NCI-H2081 treated with DMSO at 0.1 percent for 48 hours (cell line): ENCODE measurements at places on chromosomes 5 and 9.

GRCh38 chr9:16425562-16426231, 444.8 kb downstream of the BNC2 start:
- no peak for DNase-seq

DNA sequence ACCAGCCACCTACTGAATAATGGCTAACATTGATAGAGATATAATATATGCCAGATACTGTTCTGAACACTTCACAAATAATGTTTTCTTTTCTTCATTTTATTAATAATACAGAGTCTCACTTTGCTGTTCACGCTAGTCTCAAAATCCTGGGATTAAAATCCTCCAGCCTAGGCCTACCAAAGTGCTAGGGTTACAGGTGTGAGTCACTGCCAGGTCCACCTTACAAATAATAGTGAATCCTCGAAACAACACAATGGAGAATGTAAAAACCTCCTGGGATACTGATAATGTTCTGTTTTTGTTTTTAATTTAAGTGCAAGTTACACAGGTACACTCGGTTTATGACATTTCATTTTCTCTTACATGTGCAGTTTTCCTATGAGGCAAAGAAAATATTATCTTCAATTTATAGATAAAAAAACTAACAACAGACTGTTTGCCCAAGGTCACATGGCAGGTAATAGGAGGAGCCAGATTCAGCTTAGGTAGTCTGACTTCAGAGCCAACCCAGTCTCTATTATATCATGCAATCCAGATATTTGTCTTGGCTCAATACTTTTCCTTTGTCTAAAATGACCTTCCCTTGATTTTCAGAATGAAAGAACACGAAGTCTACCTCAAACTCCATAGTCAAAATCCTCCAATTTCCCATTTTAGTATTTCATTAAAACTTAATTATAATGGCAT, 7.8 kb downstream of the ZFR start:
- DNase-seq, result no peak

- no peak for DNase-seq
Observed at GRCh38 chr9:78565481-78565880, 268.6 kb downstream of the PSAT1 start.

DNA sequence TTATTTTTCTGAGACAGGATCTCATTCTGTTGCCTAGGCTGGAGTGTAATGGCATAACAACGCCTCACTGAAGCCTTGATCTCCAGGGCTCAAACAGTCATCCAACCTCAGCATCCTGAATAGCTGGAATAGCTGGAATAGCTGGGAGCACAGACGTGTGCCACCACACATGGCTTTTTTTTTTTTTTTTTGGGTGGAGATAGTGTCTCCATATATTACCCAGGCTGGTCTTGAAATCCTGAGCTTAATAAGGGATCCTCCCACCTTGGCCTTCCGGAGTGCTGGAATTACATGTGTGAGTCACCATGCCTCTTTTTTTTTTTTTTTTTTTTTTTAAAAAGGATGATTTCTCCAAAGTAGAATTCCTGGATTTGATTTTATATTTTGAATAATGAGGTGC, 60.7 kb downstream of the NSD1 start:
- DNase-seq, result no peak
